ENCODE measurements at places on chromosomes 2 and 18.

DNA sequence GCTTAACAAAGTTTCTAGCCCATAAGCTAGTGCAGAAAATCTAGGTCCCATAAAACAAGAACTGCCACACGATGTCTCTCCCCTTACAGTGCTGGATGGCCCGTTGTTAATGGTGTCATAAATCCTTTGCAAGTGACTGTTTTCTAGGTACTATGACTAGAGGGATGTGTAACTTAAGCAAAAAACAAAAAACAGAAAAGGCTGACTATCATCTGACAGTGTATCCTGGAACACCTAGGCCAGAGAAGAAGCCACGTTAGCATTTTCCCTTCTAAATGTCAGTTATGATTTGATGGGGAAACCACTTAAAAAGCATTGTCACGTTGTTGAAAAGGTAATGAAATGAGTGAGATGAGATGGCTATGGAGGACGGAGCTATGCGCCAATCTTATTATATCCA, 2.4 kb downstream of the CASP8 start:
- peaks cover 49% of the 10 kb centered on the region for H3K4me1 ChIP-seq
- H3K27me3 ChIP-seq: no peaks in the 10 kb centered on the region
- H3K4me3 ChIP-seq: no peak overlapping the region
- no peak overlapping the region for H3K27ac ChIP-seq
- no peak for DNase-seq
- H3K36me3 ChIP-seq: peaks cover 12% of the 10 kb centered on the region

GRCh38 chr18:3256693-3257626, 5.0 kb upstream of the MYL12B start:
- peak overlapping the region; percentile 17 for H3K27ac ChIP-seq
- peaks cover 55% of the 10 kb centered on the region for H3K36me3 ChIP-seq
- no peak overlapping the region for H3K4me3 ChIP-seq
- peaks cover 25% of the 10 kb centered on the region for H3K4me1 ChIP-seq
- no peak for DNase-seq

GRCh38 chr2:102289129-102289528, 22.2 kb upstream of the IL1RL1 start:
- DNase-seq: no peak
- no peaks in the 10 kb centered on the region for H3K4me1 ChIP-seq
- H3K4me3 ChIP-seq: no peak overlapping the region
- H3K36me3 ChIP-seq: no peaks in the 10 kb centered on the region
- no peak overlapping the region for H3K27ac ChIP-seq

- no peaks in the 10 kb centered on the region for H3K4me1 ChIP-seq
- no peaks in the 10 kb centered on the region for H3K36me3 ChIP-seq
- no peak overlapping the region for H3K4me3 ChIP-seq
- DNase-seq: no peak
- H3K27ac ChIP-seq: no peak overlapping the region
Measured at GRCh38 chr2:212732860-212733259, 194.3 kb upstream of the ERBB4 start.

GRCh38 chr18:26839609-26840008, 25.9 kb downstream of the AQP4 start:
- no peak overlapping the region for H3K27ac ChIP-seq
- no peaks in the 10 kb centered on the region for H3K36me3 ChIP-seq

DNA sequence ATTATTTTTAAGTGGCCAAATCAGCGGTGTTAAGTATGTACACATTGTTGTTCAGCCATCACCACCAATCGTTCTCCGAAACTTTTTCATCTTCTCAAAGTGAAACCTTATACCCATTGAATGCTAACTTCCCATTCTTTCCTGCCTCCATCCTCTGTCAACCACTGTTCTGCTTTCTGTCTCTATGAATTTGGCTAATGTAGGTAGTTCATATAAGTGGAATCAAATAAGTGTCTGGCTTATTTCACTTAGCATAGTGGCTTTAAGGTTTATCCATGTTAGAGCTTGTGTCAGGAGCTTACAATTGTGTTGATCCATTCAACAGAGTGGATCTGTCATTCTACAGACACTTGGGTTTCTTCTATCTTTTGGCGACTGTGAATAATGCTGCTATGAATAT, 192.1 kb downstream of the WDR7 start:
- no peaks in the 10 kb centered on the region for H3K4me1 ChIP-seq
- no peaks in the 10 kb centered on the region for H3K27me3 ChIP-seq
- H3K36me3 ChIP-seq: no peaks in the 10 kb centered on the region
- no peak overlapping the region for H3K4me3 ChIP-seq
- no peak for DNase-seq
- no peak overlapping the region for H3K27ac ChIP-seq

DNA sequence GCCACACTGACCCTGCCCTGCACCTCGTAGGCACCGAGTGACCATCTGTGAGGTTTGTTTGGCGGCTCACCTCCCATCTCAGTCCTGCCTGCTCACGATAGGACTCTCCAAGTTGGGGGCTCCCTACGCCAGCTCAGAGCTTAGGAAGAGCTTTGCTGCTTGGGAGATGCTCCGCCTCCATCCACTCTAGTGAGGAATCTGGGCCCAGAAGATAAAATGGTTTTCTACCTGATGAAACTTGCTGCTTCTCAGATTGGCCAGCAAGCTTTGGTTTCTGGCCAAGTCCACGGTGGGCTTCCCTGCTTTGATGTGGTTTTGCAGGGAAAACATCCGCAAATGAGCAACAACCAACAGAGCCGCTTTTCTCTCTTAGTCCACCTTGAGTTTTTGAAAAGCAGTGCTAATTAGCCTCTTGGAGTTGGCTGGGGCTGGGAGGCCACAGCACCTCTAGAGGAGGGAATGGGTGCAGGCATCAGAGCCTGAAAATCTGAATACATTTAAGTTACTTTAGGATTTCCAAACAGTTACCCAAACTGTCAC, 42.2 kb downstream of the THNSL2 start:
- no peak overlapping the region for H3K4me3 ChIP-seq
- H3K27ac ChIP-seq: no peak overlapping the region
- H3K36me3 ChIP-seq: no peaks in the 10 kb centered on the region
- no peaks in the 10 kb centered on the region for H3K4me1 ChIP-seq
- peaks cover 2% of the 10 kb centered on the region for H3K27me3 ChIP-seq
- no peak for DNase-seq

DNA sequence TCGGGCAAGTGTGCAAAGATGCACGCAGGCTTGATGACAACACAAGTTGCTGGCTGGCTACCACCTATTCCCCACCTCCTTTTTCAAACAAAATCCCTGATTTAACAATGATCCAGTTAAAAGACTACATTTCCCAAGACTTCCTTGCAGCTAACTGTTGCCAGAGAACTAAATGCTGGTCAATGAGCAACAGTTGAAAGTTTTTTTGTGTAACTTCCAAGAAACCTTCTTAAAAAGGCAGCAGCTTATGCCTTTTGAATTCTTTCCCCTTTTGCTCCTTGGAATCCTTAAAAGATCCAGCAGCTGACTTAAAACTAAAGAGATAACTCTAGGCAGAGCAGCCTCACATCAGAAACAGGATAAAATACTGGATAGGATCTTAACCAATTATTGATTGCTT, 38.5 kb downstream of the NPHP1 start:
- H3K27me3 ChIP-seq: no peaks in the 10 kb centered on the region
- H3K27ac ChIP-seq: no peak overlapping the region
- no peaks in the 10 kb centered on the region for H3K4me1 ChIP-seq
- DNase-seq: no peak
- no peak overlapping the region for H3K4me3 ChIP-seq

- H3K27ac ChIP-seq: no peak overlapping the region
- H3K4me1 ChIP-seq: no peaks in the 10 kb centered on the region
- H3K4me3 ChIP-seq: no peak overlapping the region
- no peaks in the 10 kb centered on the region for H3K27me3 ChIP-seq
- no peaks in the 10 kb centered on the region for H3K36me3 ChIP-seq
- no peak for DNase-seq
Measured at GRCh38 chr2:57080035-57080434, 896.2 kb downstream of the CCDC85A start.

DNA sequence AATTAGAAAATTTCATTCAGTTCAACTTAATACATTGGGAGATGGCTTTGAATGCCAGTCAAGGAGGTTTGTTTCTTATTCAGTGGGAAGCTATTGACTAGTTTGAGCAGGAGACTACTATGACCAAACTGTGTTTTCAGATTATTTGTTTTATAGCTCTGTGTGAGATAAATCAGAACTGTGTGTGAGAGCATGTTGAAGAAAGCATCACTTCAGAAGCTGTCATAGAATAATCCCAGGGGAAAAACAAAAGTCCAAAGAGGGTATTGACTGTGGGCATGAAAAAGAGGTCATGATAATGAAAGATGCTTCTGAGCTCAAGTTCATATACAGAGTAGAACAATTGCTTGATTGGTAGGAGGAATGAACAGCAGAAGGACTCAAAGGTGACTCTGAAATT, 160.6 kb downstream of the MAP2 start:
- H3K27me3 ChIP-seq: no peaks in the 10 kb centered on the region
- DNase-seq: no peak
- no peak overlapping the region for H3K4me3 ChIP-seq

DNA sequence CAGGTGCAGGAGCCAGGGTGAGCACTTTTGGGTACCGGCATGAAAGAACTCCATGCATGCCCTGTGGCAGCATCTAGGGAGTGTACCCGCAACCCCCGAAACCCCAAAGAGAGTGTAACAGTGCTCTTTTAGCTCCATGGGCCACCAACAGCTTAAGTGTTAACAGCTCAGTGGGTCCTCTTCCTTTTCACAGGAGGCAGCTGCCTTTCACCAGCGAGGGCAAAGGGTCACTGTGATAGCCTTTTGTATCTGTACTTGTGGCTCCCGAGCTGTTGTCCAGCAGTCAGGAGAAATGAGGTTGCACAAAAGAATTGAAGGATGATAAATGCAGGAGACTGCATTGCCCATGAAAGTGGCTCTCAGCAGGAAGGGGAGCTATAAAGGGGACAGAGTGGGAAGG, 1166.3 kb upstream of the ACVR2A start:
- no peaks in the 10 kb centered on the region for H3K36me3 ChIP-seq
- no peaks in the 10 kb centered on the region for H3K4me1 ChIP-seq
- no peak overlapping the region for H3K27ac ChIP-seq

GRCh38 chr18:11518788-11519685, 90.4 kb upstream of the SLC35G4 start:
- DNase-seq: no peak
- no peaks in the 10 kb centered on the region for H3K4me1 ChIP-seq
- no peaks in the 10 kb centered on the region for H3K27me3 ChIP-seq
- H3K36me3 ChIP-seq: no peaks in the 10 kb centered on the region

DNA sequence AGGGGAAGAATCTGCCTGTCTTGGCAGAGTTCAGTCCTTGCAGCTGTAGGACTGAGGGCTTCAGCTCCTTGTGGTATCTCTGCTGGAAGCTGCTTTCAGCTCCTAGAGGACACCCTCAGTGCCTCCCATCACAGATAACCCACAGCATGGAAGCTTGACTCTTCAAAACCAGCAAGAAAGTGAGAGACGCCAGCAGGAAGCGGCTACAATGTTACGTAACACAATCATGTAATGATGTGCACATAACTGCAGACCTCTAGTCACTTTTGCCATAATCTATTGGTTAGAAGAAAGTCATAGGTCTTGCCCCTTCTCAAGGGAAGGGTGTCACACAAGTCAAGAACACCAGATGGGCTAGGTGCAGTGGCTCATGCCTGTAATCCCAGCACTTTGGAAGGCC, 69.1 kb upstream of the AFF3 start:
- H3K27me3 ChIP-seq: no peaks in the 10 kb centered on the region
- H3K36me3 ChIP-seq: no peaks in the 10 kb centered on the region
- DNase-seq: no peak
- no peak overlapping the region for H3K27ac ChIP-seq

GRCh38 chr18:41745166-41746049, 209.6 kb upstream of the PIK3C3 start:
- DNase-seq: no peak
- no peaks in the 10 kb centered on the region for H3K27me3 ChIP-seq
- no peak overlapping the region for H3K27ac ChIP-seq
- H3K4me1 ChIP-seq: no peaks in the 10 kb centered on the region
- no peak overlapping the region for H3K4me3 ChIP-seq

DNA sequence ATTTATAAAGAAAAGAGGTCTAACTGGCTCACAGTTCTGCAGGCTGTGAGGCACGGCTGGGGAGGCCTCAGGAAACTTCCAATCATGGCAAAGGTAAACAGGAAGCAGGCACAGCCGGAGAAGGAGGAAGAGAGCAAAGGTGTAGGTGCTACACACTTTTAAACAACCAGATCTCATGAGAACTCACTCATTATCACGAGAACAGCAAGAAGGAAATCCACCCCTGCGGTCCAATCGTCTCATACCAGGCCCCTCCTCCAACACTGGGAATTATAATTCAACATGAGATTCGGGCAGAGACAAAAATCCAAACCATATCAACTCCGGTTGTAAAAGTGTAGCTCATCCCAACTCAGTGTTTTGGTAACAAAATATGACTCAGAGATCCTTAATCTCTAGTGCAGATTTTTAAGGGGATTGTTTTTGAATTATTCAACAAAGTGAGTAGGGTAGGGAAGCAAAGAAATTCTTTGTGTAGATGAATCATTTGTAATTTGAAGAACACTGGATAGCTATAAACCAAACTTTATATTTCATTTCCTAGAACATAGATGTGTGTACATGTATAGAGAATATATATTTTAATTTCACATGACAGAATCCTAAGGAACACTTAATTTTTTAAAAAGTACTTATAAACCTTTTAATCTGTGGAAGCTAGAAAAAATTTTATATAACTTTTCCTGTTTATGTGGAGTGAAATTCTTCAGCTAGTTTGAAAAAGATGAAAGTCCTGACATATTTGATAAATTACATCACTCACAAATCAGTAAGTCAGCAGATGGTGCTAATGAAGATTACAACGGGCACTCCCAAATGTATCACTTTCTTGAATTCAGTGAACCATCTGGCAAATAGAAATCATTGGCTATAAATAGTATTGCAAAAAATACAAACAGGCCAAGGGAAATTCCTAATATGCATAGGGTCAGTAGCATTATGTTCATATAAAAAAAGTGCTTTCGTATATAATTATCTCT, 130.1 kb downstream of the OLA1 start:
- H3K27ac ChIP-seq: no peak overlapping the region
- no peak for DNase-seq
- no peaks in the 10 kb centered on the region for H3K27me3 ChIP-seq
- H3K4me1 ChIP-seq: no peaks in the 10 kb centered on the region

- H3K4me1 ChIP-seq: no peaks in the 10 kb centered on the region
- H3K36me3 ChIP-seq: no peaks in the 10 kb centered on the region
- no peak overlapping the region for H3K27ac ChIP-seq
- no peak overlapping the region for H3K4me3 ChIP-seq
- peaks cover 12% of the 10 kb centered on the region for H3K27me3 ChIP-seq
- DNase-seq: no peak
Measured at GRCh38 chr2:44821500-44821899, 120.0 kb upstream of the SIX3 start.

GRCh38 chr2:109674894-109675534, 60.9 kb downstream of the SOWAHC start:
- H3K36me3 ChIP-seq: no peaks in the 10 kb centered on the region
- no peak overlapping the region for H3K4me3 ChIP-seq
- DNase-seq: peak; percentile 57
- peak overlapping the region; percentile 83 for H3K27ac ChIP-seq

- no peak for DNase-seq
- H3K27ac ChIP-seq: no peak overlapping the region
- no peak overlapping the region for H3K4me3 ChIP-seq
- peaks cover 8% of the 10 kb centered on the region for H3K27me3 ChIP-seq
Measured at GRCh38 chr18:78893281-78894032, 86.2 kb upstream of the SALL3 start.

GRCh38 chr2:203175371-203175770, 63.4 kb upstream of the CYP20A1 start:
- no peaks in the 10 kb centered on the region for H3K27me3 ChIP-seq
- no peak overlapping the region for H3K27ac ChIP-seq
- no peak overlapping the region for H3K4me3 ChIP-seq
